ENCODE measurements at places on chromosomes 1 and 21.

GRCh38 chr1:206725109-206725963 is 40.6 kb downstream of the MAPKAPK2 start:
- peak; percentile 84 for DNase-seq

DNA sequence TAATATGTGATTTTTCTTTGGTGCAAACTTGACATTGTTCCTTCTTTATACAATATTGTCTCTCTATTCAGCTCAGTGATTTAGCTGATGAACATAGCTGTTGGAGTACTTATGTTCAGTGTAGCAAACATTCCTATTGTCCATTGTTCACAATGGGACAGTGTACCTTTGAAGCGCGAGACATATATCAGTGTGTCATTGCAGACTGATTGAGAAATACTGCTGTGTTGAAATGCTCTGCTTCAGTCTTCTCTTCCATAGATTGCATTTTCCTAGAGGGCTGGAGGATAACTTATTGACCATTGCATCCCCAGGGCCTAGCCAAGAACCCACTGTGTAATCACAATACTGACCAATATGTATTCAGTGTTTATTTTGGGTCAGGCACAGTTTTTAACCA is 46.5 kb downstream of the HLX start:
- DNase-seq: no peak

- no peak for DNase-seq
Measured at GRCh38 chr1:177848577-177848976, 121.3 kb downstream of the SEC16B start.

GRCh38 chr1:41806472-41807155 is 112.1 kb downstream of the HIVEP3 start:
- DNase-seq: peak; percentile 71

All from activated naive CD4-positive, alpha-beta T cell treated with anti-CD3 and anti-CD28 coated beads for 36 hours (primary cell).